ENCODE measurements at places on chromosomes 2 and 18. TPM values are rescaled to one million over a fixed set of nuclear protein-coding genes. Genes with fewer than 3 reads are reported as not detected.

The TMEM247 gene
- total RNA-seq, result not detected

The GPR75 gene
- 1.5 TPM for total RNA-seq

The ABCG8 gene
- not detected for total RNA-seq

The CAPG gene
- total RNA-seq, result 87.9 TPM

The PPM1G gene
- 171 TPM for total RNA-seq

The KCNS3 gene
- total RNA-seq, result 1.2 TPM

The MC2R gene
- total RNA-seq, result not detected

The LRRC30 gene
- not detected for total RNA-seq

The SEC11C gene
- 59.3 TPM for total RNA-seq
